ENCODE measurements at places on chromosomes 2 and 18.

DNA sequence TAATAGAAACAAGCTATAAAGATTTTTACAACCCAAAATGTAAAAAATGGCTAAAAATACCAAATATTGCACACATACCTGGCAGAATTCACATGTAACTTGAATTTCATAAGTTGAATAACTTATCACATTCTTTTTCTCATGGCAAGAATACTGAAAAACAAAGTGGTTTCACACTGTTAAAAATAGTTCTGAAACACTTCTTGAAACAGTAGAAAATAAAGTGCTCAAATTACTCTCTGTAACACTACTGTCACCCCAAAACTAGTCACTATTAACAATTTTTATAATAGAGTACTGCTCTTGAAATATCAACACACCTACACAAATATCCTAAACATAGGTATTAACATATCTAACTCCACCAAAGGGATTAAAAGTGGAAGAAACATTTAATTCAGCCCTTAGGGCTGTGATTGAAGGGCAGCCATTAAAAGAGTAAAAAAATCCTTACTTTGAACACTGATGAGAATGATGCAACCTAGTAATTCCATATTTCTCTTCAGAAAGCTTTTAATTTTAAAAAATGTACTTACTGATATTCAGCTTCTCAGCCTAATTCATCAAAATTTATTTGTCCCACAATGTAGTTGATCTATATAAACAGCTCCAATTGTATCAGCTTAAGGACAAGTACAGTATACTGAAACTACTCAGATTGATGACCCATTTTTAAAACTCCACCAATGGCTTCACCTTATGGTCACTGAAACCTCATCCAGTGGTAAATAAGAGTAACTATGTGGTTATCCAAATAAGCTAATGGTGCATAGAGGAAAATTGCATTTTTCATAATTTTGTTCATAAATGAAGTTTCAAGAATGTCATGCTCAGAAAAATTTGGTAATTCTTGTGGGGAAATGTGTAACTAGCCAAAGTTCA is 31.4 kb downstream of the ATF2 start:
- DNase-seq = no peak

GRCh38 chr2:73839653-73840411 is 11.1 kb downstream of the STAMBP start:
- no peak for DNase-seq

- DNase-seq = peak; percentile 55
Observed at GRCh38 chr2:235066490-235066889, 114.7 kb downstream of the SH3BP4 start.

DNA sequence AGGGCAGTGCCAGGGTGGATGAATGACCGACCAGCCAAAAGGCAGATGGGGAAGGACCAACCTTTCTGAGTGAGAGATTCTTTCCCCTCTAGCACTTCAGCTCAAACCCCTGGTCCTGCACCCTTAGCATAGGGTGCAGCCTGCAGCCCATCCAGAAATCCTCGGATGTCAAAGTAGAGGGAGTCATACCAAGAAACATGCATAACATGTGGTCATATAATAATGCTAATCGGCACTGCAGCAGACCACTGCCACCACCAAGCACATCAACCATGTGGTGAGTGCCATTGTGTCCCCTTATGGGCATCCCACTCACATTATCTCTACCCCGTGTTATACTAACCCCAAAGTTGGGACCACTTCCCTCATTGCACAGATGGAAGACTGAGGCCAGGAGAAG is 17.7 kb downstream of the ATOH8 start:
- no peak for DNase-seq

DNA sequence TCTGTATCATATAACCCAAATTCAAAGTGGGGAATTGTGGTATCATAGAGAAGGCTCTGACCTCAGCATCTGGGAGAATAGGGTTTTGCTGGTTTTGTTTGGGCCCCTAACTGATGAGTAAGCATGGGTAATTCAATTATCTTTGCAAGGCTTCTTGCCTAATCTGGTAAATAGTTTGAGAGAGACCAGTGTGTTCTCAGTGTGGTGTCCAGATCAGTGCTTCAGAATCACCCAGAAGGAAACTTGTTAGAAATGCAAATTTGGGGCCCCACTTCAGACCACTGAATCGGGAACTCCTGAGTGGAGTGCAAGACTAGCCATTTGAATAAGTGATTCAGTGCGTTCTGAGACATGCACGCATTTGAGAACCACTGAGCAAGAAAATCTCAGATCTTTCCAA is 282.7 kb downstream of the EPHA4 start:
- DNase-seq = peak; percentile 59

- no peak for DNase-seq
Observed at GRCh38 chr2:86338778-86339295, 1.4 kb upstream of the REEP1 start.

All from neural progenitor cell (in vitro differentiated cells).